EH (cell line): ENCODE measurements at places on chromosomes 2 and 18.
A peak's percentile ranks its signal among the peaks of the same experiment; 100 is the strongest.

DNA sequence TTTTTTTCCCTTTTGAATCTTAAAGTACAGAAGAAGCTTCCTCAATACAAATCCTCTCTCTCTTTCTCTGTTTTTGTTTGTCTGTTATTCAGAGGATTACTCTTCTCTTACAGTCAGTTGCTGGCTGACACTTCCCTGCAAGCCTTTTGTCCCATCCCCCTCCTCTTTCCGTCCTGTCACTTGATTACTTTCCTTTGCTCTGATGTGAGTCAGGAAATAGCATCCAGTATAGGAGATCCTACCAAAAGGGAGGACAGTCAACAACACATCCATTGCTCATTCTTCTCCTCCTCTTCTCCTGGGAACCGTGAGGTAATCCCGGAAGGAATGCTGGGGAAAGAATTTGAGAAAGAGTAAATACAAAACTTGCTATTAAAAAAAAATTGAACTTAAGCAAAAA is 79.3 kb upstream of the SCN7A start:
- DNase-seq = peak; percentile 77

GRCh38 chr18:68376926-68377325 is 338.0 kb downstream of the TMX3 start:
- no peak for DNase-seq

GRCh38 chr2:143505542-143505941 is 376.3 kb downstream of the ARHGAP15 start:
- peak; percentile 77 for DNase-seq

DNA sequence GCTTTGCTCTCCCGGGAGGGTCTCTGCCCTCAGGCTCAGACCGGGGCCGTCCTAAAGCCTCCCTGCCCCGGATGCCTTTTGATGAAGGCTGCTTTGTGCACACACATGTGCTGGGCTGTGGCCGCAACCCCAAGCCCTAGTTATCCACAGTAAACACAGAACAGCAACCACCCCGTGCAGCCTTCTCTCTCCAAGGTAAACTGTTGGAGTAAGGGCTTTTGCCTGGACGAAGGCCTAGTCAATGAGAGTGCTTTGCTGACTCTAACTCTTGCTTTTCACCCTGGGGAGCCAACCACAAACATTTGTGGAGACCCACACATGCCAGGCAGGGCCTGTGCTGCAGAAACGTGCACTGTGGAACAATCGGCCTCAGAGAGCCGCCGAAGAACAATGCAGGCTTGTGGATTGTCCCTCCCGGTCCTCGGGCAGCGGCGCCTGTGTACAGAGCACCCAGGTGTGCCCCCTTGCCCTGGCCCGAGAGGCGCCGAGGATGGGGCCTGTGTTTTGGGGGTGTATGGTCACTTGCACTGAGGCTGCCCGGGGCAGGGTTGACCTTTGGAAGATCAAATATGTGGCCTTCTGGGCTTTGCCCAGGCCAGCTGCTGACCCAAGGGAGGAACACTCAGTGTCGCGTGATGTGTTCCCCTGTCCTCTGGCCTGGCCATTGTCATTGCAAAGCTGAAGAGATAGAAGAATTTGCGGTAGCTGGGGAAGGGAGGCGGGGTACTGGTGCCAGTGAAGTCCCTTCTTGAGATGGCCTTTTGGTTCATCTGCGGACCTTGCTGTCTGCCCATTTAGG is 37.0 kb downstream of the CTIF start:
- DNase-seq = no peak

DNA sequence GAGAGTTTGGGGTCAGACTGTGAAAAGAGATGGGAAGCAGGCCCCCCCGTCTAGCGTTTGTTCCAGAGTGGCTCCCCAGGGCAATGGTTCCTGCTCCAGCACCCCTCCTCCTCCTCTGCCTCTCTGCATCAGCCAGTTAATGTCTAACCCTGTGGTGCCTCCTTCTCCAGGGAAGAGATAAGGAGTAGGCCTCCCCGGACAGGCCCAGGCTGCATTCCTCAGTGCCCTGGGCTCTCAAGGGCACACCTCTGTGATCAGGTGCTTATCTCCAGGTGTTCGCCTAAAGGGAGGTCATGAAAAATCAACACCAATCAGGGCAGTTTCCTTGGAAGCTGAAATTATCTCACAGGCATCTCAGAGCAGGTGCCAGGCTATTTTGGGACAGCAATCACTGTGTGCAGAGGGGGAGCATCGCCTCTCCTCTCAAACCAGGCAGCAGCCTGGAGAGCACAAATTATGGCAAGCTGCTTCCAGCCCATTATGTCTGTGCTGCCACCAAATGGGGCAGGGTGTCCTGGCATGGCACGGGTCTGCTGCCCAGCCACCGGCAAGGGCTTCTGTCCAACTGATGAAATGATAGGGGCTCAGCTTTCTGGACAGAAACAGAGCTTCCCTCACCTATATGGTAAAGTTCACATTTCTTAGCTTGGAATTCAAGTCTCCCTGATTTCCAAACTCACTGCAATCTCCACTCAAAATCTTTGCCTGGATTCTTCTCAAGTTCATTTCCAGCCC is 255.8 kb upstream of the SLC14A2 start:
- DNase-seq = no peak

DNA sequence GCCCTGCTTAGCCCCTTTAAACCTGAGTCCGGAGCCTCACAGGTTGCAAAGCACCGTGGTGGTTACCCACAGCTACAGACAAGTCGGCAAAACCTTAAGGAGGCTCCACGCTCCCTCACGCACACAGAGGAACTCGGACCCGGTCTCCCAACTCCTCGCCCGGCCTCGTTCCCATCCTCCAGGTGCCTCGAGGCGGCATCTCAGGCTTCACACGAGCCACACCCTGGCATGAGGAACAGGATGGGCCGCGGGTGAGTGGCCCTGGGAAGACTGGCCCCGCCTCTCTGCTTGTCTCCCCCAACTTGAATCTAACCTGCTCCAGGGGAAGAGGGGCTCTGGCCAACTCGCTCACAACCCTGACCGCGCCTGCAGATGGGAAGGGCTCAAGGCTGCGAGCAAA is 97.4 kb downstream of the EIPR1 start:
- no peak for DNase-seq

DNA sequence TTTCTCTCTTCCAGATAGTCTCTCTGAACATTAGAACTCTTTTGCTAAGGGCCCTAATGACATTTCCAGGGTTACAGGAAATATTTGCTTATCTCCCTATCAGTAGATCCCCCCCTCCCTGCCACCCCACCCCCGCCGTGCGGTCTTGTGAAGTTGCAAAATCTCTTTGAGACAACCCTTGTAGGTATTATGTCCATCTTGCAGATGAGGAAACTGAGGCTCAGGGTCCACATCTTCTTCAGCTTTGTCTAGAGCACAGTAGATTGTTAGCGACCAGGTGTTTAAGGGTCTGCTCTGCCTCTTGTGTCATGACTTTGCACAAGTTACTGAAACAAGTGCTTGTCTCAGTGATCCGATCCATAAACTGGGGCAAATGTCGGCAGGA is 65.8 kb upstream of the GATA6 start:
- DNase-seq = no peak

DNA sequence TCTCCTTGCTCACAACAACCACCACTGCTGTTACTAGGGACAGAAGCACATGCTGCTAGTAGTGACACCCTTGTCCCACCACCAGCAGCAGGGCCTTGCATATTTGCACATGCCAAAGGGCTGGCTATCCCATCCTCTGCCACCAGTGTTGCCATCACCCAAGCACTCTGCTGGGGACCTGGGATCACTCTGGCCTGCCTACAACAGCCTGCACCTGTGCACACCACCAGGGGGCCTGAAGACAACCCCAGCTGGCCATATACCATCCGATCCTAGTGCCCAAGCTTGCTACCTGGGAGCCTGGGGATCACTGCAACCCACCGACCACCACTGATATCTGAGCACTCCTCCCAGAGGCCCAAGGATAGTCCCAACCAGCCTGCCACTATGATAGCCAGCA is 99.9 kb upstream of the FANCL start:
- no peak for DNase-seq

GRCh38 chr2:40428439-40428838 is 23.5 kb downstream of the SLC8A1 start:
- peak; percentile 35 for DNase-seq

GRCh38 chr2:63888490-63889402 is 47.0 kb downstream of the UGP2 start:
- peak; percentile 52 for DNase-seq

DNA sequence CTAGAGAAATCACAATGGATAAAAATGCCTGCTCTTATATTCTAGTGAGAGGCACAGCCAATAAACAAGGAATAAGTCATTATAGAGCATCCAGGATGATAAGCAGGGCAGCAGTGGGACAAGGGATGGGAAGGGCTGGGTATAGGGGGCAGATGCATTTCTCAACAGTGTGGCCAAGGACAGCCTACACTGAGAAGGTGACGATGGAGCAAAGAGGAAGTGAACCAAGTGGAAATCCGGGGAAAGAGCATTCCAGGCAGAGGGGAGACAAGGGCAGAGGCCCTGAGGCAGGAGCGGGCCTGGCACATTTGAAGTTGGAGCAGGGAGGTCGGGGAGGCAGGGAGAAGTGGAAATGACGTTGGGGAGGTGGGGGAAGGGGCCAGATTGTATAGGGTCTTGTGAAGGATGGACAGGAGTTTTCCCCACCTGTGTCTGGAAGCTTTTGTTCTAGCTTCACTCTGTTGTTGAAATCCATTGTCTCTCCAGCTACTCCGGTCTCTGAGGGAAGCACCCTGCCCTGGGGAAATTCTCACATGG is 17.6 kb downstream of the TMEM177 start:
- DNase-seq = no peak

- DNase-seq = peak; percentile 44
Observed at GRCh38 chr2:236498369-236498768, 71.3 kb upstream of the ACKR3 start.

- DNase-seq = no peak
Observed at GRCh38 chr18:24552218-24552617, 91.8 kb downstream of the HRH4 start.

- no peak for DNase-seq
Observed at GRCh38 chr2:107013884-107014283, 127.9 kb upstream of the ST6GAL2 start.

DNA sequence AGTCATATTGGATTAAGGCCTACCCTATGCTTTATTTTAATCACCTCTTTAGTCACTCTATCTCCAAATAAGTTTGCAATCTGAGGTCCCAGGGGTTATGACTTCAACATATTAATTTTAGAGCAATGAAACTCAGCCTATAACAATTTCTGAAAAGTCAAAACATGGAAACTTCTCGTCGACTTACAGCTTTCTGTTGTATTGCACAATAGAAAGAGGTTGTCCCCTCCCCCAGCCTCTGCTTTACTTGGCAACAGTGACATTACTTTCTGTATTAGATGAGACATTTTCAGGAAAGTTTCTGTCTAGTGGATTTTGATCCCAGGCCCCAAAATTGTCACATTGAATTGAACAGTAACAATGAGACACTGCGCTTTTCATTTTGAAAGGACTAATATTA is 326.4 kb downstream of the THSD7B start:
- DNase-seq = no peak

DNA sequence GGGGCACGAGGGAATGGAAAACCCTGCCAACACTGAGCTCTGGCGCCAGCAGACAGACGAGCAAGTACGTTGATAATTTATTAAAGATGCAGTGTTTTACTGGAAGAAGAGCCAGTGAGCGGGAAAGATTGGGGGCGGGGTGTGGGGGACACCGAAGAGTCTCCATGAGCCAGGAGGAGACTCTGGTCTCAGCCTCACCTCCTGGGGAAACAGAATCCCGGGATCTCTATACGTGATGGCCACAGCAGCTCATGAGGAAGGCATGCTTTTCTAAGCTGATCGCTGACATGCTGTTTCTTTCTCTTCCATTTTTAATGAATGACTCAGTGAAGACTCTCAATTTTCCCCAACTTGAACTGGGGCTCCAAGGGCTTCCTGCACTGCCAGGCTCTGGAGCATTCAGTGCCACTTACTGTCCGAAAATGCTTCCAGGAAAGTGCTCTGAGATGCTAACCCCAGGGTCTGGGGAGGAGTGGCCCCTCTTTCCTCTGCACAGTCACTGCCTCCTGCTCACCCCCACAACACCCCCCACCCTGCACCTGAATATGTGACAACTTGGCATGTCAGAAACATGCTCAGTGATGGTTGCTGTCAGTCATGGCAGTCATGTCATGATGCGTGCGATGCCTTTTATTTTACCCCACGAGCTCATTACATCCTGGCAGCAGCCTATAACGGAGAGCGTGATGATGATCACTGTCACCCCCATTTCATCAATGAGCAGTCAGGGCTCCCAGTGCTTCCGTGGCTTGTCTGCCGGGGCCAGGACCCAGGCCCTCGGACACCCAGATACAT is 164.2 kb upstream of the CAPN13 start:
- peak; percentile 58 for DNase-seq
